NCI-H446 treated with DMSO at 0.1 percent for 48 hours (cell line): ENCODE measurements at places on chromosomes 2 and 18.

GRCh38 chr18:80252136-80252535 is 4.8 kb upstream of the PARD6G start:
- no peak for DNase-seq

GRCh38 chr2:176997074-176997791 is 215.4 kb upstream of the HNRNPA3 start:
- DNase-seq = no peak

GRCh38 chr2:234587341-234588053 is 90.6 kb upstream of the ARL4C start:
- DNase-seq = no peak

DNA sequence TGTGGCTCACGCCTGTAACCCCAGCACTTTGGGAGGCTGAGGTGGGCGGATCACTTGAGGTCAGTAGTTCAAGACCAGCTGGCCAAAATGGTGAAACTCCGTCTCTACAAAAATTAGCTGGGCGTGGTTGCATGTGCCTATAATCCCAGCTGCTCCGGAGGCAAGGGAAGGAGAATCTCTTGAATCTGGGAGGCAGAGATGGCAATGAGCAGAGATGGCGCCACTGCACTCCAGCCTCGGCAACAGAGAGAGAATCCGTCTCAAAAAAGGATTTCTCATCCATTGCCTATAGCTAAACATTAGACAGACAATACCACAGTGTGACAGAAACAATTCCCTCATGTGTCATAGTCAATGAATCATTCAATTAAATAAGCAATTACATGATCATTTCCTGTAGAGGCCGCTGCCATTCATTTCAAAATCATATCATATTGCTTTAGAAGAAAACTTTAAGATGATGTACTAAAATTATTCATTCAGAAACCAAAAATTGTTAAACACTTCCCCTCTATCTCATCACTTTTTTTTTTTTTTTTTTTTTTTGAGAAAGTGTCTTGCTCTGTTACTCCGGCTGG is 69.5 kb upstream of the TGIF1 start:
- DNase-seq = no peak

DNA sequence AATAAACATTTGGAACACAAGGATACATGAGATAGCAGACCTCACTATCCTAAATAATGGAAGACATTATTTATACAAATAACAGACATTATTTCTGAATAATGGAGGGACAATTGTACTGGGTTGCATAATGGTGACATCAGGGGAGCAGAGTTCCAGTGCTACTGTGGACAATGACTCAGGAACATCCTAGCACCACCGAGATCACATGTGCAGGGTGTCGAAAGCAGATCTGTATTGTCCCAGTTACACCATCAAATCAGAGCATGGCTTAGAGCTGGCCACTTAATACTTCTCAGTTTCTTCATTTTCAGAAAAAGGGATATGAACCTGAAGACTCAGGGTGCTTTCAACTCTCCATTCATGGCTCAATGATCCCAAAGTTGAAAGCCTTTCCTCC is 249.1 kb upstream of the RBMS1 start:
- DNase-seq = no peak

- DNase-seq = no peak
These were observed 916 bp upstream of the PDCD1 start for GRCh38 chr2:241859436-241860183.

- no peak for DNase-seq
These were observed 169.8 kb upstream of the ERBB4 start for GRCh38 chr2:212708355-212708754.

GRCh38 chr18:35478520-35479435 is 19.0 kb downstream of the INO80C start:
- no peak for DNase-seq

DNA sequence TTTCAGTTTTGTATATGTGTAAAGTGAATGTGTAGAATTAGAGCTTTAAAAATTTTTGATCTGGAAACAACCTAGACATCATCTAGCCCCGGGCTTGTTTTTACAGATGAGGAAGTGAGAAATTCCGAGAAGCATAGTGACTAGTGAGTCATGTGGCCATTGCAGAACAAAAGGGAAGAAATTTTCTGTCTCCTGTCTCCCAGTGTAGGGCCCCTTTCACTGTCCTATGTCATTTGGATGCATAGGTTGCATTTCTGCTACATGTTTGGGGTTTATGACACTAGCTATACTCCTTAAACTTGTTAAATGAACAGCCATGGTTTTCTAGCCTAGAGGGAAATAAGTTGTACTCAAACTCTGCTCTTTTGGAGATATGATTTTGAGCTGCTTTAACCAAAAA is 84.6 kb downstream of the PLCL1 start:
- no peak for DNase-seq

- no peak for DNase-seq
These were observed 641.7 kb upstream of the NRXN1 start for GRCh38 chr2:51673628-51674027.

- DNase-seq = no peak
These were observed 291.4 kb downstream of the KCNS3 start for GRCh38 chr2:18169893-18170175.

DNA sequence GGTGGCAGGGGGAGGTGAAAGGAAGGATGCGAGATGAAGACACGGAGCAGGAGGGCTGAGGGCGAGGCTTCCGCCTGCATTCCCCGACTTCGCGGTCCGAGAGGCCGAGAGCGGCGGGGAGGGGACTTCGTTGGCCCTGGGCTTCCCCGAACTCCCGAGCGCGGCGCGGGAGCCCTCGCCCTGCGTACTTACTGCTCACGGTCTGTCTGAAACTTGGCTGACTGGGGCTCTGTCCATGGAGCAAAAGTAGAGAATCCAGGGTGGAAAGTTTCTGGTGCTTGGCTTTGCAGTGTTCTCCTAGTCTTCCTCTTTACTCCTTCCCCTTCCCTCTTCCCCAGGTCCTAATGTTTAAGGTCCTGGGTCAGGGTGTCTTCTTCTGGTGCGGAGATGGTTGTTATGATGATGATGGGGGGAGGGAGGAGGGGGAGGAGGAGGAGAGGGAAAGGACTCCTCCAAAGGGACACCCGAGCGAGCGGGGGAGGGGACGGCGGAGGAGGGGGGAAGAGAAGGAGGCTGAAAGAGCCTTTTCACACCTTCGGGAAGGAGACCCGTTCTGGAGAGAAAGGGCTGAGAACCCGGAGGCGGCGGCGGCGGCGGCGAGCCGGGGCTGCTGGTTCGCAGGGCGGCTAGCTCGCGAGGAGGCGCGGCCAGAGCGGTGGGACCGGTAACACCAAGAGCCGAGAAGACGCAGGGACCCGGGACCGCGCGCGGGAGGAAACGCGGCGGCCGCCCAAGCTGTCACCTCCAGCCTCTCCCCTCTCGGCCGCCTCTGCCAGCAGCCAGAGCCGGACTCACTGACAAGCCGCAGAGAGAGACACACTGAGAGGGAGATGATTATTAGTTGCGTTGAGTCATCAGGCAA is at the start of gene SATB2:
Gene SATB2 (minus strand): TSS at position 793 of the 862 bp plus-strand sequence. CDS start 1,902 bp downstream, outside the sequence.
- no peak for DNase-seq

- no peak for DNase-seq
These were observed 811.3 kb downstream of the CPS1 start for GRCh38 chr2:211367711-211368110.

DNA sequence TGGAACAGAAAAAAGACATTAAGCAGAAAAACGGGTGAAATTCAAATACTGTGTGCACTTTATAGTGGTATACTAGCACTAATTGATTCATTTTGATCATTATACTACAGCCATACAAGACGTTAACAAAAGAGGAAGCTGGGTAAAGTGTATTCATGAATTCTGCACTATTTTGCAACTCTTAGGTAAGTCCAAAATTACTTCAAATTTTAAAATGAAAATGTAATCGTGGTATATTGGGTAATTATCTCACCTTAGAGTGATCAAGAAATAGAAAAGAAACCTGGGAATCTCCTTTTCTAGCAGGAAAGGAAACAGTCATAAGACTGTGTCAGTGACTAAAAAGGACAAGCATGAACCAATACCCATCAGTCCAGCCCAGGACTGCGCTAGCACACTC is 5.4 kb downstream of the TGFBRAP1 start:
- DNase-seq = no peak

- DNase-seq = no peak
These were observed 130.6 kb upstream of the HAAO start for GRCh38 chr2:42922790-42923579.

DNA sequence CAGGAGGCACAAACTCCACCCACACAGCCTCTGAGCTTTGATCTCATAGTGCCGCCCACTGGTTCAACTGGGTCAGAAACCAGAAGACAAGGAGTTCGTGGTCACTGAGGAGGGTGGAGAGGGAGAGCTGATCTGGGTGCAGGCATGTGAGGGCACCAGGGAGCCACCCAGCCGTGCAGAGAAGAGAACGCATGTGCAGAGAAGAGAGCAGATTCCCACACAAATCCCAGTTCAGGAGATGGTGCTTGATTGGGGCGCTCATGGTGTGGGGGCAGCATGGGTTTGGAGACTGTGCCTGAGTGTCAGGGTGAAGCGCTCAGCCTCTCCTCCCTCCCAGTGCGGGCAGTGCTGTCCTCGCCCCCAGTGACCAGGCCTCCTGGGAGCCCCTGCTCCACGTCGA is 375.2 kb upstream of the MYT1L start:
- DNase-seq = no peak

GRCh38 chr18:63159590-63159989 is 160.0 kb downstream of the BCL2 start:
- DNase-seq = no peak

DNA sequence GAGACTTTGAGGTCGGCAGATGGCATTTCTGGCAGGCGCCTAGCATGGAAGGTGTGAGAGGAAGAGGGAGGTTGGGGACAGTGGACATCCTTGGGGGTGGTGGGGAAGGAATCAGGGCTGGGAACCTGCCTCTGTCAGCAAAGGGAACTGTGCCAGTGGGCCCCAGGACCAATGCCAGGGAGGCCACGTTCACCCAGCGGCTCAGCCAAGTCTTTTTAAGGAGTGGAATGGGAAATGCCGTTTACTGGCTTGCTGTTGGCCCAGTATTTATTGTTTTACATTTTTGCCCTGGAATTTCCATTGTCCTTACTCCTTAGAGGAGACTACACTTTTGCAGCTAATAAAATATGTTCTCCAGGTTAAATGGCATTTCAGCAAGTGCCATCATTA is 135.2 kb downstream of the MCFD2 start:
- DNase-seq = peak; percentile 37

- DNase-seq = no peak
These were observed 972.0 kb upstream of the LRRTM1 start for GRCh38 chr2:81276595-81276994.

DNA sequence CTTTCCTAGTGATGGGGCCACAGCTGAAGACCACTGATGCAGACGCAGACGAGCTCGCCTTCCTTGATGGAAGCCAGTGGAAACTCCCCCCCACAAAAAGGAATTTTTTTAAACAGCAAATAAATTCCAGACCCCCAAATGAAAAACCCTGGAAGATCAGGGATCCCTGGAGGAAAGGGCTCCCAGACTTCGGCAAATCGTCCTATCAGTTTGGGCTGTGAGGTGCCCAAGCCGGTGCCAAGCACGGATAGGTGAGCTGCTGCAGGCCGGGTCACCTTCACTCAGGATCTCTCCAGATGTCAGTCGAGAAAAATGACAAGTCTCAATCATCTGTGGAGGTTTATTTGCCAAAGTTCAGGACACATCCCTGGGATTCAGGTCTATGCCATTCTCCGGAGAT is 42.0 kb downstream of the RTP5 start:
- DNase-seq = no peak

- DNase-seq = no peak
These were observed 161.5 kb downstream of the WDR7 start for GRCh38 chr18:56812674-56813073.

- no peak for DNase-seq
These were observed 535.5 kb upstream of the ID2 start for GRCh38 chr2:8146132-8147005.

DNA sequence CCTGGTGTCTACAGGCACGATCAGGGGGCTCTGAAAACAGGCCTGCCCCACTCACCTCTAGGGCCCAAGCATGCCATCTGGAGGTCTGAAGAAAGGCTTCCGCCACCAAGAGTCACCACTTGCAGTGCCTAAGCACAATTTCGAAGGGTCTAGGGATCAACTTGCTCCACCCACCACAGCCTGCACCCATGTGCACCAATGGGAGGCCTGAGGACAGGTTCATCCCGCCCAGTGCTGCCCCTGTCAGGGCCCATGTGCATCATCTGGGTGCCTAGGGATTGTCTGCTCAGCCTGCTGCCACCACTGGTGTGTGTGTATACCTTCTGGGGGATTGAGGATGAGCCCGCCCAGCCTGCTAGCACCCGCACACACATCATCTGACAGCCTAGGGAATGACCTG is 121.0 kb upstream of the ACVR1C start:
- no peak for DNase-seq

- no peak for DNase-seq
These were observed 48.2 kb upstream of the PPM1B start for GRCh38 chr2:44120428-44120827.

- DNase-seq = no peak
These were observed 15.4 kb upstream of the PPP1R1C start for GRCh38 chr2:181970160-181970794.

DNA sequence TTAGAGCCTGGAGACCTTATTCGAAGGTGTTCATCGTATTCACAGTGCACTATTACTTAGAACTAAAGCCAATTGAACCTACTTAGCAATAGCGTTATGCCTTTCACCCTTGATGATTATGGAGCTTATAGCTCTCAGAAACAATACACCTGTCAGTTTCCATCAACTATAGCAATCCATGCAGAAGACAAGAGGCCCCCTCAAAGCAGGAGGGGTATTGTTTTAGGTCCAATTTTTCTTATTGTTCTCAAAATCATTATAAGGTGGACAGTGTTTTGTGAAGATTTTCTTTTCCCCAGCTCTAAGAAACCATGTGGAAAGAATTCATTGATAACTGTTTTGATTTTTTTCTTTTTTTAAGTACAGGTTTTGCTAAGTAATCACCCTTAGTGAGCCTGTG is 135.5 kb downstream of the MEIS1 start:
- no peak for DNase-seq

- no peak for DNase-seq
These were observed 217.2 kb downstream of the DOK6 start for GRCh38 chr18:69617888-69618287.

DNA sequence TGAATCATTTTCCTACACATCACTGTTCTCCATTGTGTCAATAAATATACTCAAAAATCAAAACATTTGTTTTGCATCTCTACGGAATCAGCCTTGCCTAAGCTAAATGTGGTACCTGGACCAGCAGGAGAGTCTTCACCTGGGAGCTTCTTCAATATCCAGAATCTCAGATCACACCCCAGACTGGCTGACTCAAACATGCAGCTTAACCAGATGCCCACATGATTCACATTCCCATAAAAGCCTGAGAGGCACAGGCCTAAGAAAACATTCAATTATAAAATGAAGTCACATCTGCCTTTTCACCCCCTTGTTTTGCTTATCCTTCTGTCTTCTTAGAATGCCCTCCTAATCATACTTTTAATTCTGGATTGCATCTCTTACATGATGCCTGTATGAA is 1045.5 kb upstream of the NXPH2 start:
- DNase-seq = no peak

GRCh38 chr18:3973191-3973850 is 481.8 kb downstream of the DLGAP1 start:
- peak; percentile 86 for DNase-seq

GRCh38 chr2:101431486-101431885 is 43.4 kb downstream of the RFX8 start:
- DNase-seq = no peak

GRCh38 chr2:118774458-118775133 is 72.9 kb downstream of the EN1 start:
- DNase-seq = no peak

- DNase-seq = no peak
These were observed 113.5 kb upstream of the TMEM18 start for GRCh38 chr2:790634-791245.

GRCh38 chr2:100821255-100821910 is 1.4 kb downstream of the NPAS2 start:
- no peak for DNase-seq
